MG63 (cell line): ENCODE measurements at places on chromosomes 5 and 9. TPM values are rescaled to one million over a fixed set of nuclear protein-coding genes. Genes with fewer than 3 reads are reported as not detected.

DNA sequence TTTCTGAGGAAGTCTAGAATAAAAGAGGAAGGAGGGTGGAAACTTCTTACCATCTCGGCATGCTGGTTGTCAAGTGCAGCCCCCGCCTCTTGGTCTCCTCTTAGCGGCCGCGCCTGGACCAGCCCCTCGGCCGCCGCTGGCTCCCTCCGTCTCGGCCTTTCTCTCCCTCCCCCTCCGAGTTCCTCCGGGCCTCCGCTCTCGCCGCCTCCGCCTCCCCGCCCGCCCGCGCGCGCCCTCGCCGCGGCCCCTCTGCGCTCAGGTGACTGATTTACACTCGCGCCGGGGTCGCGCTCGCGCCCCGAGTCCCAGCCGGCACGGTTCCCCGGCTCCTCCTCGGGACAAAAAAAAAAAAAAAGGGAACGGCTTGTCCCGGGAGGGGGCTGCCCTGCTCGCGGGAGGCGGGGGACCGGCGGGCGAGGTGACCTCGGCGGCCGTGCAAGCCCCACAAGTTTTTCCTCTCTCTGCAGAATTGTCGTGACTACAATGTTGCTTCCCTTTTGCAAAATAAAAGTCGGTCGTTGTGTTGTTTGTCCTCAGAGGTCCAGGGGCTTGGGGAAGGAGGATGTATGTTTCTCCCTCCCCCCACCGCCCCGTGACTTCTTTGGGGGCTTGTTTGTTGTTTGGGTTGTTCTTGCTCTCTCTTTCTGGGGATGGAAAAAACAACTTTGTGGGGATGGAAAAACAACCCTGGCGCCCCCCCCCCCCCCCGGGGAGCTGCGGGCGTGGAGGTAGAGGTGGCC, at the start of gene BNC2:
TSS of gene BNC2 (minus strand) at position 75 of the 740 bp plus-strand sequence. CDS start at position 53, 22 bp downstream.
- DNase-seq: peak; percentile 84

DNA sequence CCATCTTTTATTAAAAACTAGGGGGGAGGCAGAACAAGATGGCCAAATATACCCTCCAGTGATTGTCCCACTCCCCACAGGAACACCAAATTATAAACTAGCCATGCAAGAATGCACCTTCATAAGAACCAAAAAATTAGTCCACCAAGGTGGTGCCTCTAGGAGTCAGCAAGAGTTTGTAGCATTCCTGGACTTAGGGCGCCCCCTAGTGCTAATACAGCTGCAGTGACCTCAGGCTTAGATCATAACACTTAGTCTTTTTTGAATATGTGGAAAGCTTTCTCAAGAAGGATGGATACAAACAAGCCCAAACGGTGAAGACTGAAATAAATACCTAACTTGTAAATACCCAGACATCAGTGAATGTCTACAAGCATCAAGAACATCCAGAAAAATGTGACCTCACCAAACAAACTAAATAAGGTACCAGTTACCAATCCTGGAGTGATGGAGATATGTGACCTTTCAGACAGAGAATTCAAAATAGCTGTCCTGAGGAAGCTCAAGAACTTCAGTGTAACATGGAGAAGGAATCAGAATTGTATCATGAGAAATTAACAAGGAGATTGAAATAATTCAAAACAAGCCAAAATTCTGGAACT, 19.3 kb downstream of the PPIP5K2 start:
- peak; percentile 62 for DNase-seq

DNA sequence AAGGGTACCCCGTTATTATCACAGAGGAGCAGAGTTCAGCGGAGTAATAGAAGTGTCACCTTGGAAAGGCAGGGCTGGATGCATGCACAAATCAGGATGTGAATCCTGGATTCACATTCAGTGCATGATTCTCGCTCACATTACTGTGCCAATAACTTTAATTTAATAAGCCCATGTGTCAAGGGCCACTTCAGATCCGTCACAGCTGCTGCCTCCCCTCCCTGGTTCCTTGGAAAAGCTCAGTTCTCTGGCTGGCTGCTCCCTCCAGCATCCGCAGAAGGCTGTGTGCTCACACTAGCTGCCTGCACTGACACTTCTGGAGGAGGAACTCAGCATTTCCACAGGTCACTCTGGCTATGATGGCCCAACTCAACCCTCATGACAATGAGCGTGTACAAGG, 256.8 kb upstream of the ADAMTS16 start:
- no peak for DNase-seq

The FSTL4 gene
- total RNA-seq: not detected in 2 replicates

DNA sequence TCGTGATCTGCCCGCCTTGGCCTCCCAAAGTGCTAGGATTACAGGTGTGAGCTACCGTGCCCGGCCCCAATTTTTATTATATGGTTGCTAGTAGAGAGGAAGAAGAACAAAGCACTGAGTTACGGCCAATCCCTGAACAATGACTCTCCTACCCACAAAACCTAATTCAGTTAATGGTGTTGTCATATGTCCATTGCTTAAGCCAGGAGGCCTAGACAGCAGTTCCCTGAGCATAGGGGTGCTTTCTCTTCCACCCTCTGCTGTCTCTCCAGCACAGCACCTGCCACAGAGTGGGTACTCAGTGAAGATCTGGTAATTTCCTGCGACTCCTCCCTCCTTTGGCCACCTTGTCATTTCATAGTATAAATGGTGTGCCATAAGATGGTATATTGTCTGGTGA, 21.4 kb upstream of the LTC4S start:
- DNase-seq: no peak

- no peak for DNase-seq
Observed at GRCh38 chr5:124274949-124275348, 471.5 kb downstream of the ZNF608 start.

DNA sequence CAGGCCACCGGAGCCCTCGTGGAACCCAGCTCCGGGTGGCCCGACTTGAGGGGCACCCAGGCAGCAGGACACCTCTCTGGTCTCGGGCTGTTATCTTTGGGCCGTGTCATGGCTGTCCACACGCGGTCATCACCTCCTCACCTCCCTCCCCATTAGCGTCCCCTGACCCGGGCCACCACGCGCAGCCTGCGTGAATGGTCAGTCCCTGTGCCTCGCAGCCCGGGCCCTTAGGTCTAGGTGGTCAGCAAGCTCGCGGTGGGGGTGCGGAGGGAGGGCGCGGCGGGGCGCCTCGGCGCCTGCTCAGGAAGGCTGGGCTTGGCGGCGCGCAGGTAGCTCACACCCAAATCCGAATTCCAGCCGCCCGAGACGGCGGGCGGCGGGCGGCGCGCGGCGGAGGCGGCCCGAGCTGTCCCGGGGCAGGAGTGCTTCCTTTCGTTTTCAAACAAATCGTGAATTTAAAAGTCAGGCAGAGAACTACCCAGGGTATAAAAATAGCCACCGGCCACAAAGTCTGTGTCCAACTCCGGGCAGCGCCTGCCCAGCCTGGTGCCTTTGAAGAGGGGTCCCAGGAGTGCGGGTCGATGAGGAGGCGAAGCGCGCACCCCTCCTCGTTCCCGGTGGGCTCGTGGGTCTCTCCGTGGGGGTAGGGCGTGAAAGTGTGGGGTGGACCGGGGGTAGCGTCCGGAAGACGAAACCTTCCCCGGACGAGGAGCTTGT, 1.0 kb upstream of the RXRA start:
- DNase-seq: peak; percentile 47

The BTNL9 gene
- total RNA-seq: 0.76 and 0.99 TPM in 2 replicates

- DNase-seq: peak; percentile 86
Observed at GRCh38 chr5:45385321-45386058, 310.7 kb downstream of the HCN1 start.

DNA sequence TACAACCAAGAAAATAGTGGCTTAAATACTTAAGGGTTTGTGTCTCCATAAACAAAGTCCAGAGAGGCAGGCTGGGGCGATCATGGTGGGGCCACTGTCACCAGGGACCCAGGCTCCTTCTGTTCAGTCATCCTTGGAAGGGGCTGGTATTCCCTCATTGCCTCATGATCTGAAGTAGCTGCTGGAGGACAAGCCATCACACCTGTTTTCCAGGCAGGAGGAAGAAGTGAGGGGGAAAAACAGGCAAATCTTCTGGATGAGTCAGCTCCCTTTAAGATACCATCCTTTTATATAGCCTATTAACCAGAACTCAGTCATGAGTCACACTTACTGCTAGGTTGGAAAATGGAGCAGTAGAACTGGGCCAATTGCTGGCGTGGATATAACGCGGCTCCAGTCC, 92.3 kb downstream of the DAP start:
- DNase-seq: peak; percentile 33
